ENCODE measurements at places on chromosomes 4 and X.
A peak's percentile ranks its signal among the peaks of the same experiment; 100 is the strongest.

DNA sequence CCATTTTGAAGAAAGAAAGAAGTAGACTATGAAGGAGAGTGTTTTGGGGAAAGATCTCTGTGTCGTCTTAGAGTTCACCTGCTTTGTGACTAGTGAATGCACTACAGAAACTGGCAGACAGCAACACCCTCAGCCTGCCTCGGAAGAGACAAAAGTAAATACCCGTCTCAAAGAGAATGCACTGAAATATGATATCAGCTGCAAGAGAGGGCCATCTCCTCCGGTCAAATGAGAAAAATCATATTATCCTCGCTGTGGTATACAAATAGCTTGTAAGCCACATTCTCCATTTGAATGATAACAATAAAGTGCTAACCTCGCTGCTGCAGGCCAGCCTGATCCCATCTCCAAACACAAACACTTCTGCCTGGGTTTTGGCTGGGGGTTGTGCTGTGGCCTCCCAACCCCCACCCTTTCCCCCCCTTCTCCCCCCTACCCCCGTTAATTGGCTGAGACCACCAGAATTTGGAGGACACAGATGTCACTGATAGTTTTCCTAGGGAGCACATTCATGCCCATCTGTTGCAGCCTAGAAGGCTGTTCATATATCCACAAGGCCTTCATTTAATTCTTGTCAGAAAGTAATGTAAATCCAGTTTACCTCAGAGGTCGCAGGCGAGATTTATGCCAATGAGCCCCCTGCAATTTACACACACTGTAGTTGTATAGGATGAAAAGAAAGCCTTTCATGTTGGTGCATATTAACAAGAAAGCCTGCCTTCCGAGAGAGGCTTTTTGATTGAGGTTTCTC, 46.3 kb downstream of the ALPK1 start:
- DNase-seq, result no peak

- no peak for DNase-seq
Observed at GRCh38 chrX:1833656-1834360, 218.9 kb downstream of the ASMT start.

DNA sequence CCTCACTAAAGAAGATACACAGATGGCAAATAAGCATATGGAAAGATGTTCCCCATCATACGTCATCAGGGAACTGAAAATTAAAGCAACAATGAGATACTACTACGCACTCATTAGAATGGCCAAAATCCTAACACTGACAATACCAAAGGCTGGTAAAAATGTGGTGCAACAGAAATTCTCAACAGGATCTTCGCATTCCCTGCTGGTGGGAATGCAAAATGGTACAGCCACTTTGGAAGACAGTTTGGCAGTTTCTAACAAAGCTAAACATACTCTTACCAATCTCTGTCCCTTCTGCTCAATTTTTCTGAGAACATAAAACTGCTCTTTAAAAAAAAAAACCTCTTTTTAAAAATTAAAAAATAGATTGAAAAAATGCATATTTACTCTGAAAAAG, 300.2 kb downstream of the FBXW7 start:
- no peak for DNase-seq

- no peak for DNase-seq
Observed at GRCh38 chr4:95077864-95078263, 320.1 kb downstream of the BMPR1B start.

- no peak for DNase-seq
Observed at GRCh38 chrX:437661-438390, 51.1 kb upstream of the PPP2R3B start.

- DNase-seq, result peak; percentile 78
Observed at GRCh38 chr4:2961811-2962441, 1.3 kb downstream of the NOP14 start.

- no peak for DNase-seq
Observed at GRCh38 chr4:184420881-184421416, 53.4 kb downstream of the IRF2 start.

DNA sequence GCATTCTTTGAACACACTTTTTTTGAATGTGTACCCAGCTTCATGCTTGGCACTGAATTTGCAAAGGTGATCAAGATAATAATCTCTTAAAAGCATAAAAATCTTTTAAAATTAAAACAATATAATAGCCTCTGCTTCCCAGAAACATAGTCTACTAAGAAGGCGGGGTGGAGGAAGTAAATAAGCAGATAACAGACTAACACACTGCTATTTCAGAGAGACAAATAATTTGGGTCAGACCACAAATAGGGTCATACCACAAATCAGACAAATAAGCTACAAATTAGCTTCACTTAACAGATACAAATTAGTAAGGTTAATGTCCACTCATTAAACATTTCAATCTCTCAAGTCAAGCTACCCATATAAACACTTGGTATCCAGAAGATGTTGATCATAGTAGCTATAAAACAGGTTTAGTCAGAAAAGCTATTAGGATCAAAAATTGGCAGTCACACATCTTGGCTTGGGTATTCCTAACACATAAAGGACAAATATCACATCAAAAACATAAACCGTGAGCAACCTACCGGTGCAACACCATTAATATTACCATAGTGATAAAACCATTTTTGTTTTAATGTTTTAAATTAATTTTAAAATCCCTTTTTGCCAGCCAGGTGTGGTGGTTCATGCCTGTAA, 47.3 kb downstream of the PPP3CA start:
- no peak for DNase-seq

DNA sequence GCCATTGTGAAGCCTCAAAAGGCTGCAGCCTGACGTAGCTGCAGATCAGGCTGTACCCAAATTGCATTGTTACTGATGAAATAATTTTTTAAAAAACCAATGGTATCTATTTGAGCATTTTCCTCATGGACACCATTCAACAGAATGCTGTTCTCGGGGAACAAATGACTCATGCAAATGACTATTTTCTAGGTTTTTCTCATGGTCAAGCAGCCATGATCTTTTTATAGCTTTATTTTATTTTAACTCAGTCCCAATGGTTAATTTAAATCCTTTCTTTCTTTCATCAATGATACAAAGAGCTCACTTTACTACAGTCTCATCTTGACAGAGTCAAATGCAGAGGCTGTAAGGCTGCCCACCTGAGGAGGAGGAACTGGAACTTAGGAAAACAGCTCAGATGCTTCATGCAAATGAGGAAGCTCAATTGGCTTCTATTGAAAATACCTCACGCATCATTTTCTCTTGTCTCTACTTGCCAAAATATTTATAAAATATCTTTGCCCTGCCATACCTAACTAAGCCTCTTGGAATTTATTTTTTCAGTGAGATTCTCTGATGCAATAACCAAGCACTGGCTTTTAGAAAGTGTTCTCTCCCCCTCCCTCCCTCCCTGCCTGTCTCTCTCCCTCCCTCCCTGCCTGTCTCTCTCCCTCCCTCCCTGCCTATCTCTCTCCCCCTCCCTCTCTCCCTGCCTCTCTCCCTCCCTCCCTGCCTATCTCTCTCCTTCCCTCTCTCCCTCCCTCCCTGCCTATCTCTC, 81.0 kb downstream of the SORBS2 start:
- DNase-seq, result no peak

DNA sequence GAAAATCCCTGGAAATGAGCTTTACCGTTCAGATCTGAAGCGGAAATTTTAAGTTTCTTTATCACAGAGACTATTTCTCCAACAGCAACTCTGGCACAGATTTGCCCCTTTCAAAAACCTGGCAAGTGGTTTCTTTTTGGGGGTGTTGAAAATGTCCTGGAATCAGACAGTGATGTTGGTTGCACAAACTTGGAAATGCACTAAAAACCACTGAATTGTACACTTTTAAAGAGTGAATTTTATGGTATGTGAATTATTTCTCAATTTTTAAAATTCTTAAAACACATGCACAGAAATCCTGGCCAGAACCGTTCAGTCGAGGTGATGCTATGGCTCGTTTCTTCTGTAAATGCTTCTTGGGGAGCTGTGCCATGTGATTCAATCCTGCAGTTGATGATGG, 121.2 kb upstream of the RBPJ start:
- DNase-seq, result no peak

- no peak for DNase-seq
Observed at GRCh38 chrX:17160975-17161374, 214.0 kb upstream of the NHS start.

Measured in stimulated activated CD8-positive, alpha-beta memory T cell treated with anti-CD3 and anti-CD28 coated beads, Interleukin-15, amount 100 ng/mL, for 48 hours (primary cell).